ACHN (cell line): ENCODE measurements at places on chromosomes 6 and 20.

DNA sequence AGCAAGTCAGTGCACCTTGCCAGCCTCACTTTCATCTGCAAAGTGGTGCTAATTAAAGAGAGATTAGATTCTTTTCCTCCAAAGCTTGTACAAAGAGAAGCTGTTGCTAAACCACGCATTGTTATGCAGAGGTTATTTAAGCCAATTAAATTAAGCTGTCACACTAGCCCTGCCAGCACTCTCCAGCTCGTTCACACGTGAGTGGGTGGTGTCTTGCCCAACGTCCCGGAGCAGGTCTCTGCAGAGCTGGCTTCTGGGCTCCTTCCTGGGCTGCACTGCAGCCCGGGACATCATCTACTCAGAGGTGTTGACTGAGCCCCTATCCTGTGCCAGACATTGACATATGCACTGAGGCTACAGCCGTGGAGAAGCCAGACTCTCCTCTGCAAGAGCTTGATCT lies 401.6 kb upstream of the SULF2 start:
- DNase-seq = no peak

- DNase-seq = no peak
These were observed 171.3 kb downstream of the CD83 start for GRCh38 chr6:14288910-14289309.

DNA sequence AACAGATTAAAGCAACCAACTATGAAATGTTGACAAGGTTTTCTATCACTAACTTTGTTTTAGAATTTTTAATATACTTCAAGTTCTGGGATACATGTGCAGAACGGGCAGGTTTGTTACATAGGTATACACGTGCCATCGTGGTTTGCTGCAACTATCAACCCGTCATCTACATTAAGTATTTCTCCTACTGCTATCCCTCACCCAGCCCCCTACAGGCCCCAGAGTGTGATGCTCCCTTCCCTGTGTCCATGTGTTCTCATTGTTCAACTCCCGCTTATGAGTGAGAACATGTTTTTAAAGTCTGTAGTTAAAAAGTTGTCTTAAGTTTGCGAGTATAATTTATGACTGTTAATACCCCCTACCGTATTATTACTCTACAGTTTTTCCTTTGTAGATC lies 844.3 kb upstream of the MANEA start:
- no peak for DNase-seq

GRCh38 chr6:56093776-56094175 lies 153.6 kb downstream of the COL21A1 start:
- no peak for DNase-seq

DNA sequence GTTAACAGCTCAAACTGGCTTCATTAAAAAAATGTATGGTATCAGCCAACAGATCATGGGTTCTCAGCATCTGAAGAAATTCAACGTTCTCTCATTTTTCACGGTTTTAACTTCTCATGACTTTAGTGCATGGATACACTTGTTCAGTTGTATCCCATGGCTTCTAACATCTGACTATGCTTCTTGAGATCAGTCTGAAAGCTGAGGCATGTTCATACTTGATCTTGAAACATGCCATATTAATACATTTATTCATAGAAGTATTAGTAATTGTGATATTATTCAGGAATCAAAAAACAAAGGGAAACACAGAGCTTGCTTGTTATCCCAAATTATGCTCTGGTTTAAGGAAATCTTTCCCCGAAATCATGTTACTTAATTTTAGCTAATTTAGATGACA lies 649.4 kb downstream of the PRKN start:
- DNase-seq = no peak
